Stomach (tissue), 19 donors: ENCODE measurements at places on chromosomes 16 and 17. TPM values are rescaled to one million over a fixed set of nuclear protein-coding genes. Genes with fewer than 3 reads are reported as not detected.

DNA sequence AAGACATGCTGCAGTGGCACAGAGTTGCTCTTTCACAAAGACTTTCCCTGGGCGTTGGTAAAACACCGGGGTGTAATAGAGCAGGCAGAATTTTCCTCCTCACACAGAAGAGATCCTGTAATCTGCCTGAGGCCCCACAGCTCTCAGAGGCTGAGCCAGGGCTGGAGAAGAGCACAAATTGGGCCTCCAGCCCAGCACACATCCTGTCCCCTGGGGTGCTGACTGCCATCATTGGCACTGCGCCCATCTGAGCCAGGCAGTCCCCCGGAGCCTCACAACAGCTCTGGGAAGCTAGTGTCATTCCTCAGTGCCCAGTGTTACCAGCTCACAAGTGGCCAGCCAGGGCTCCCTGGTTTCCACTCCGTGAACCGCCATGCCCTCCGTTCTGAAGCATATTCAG, 119.4 kb downstream of the SOCS1 start:
- H3K4me3 ChIP-seq = no peak overlapping the region
- H3K27ac ChIP-seq = no peak overlapping the region
- DNase-seq = no peak
- H3K36me3 ChIP-seq = no peaks in the 10 kb centered on the region
- peaks cover 57% of the 10 kb centered on the region for H3K4me1 ChIP-seq
- H3K27me3 ChIP-seq = no peaks in the 10 kb centered on the region

MFAP4 gene
- 80.5 TPM for total RNA-seq

MMP25 gene
- 1.1 TPM for total RNA-seq

FOXC2 gene
- 0.18 TPM for total RNA-seq

ZNHIT3 gene
- 86.2 TPM for total RNA-seq

PDIA2 gene
- 47.5 TPM for total RNA-seq

DNA sequence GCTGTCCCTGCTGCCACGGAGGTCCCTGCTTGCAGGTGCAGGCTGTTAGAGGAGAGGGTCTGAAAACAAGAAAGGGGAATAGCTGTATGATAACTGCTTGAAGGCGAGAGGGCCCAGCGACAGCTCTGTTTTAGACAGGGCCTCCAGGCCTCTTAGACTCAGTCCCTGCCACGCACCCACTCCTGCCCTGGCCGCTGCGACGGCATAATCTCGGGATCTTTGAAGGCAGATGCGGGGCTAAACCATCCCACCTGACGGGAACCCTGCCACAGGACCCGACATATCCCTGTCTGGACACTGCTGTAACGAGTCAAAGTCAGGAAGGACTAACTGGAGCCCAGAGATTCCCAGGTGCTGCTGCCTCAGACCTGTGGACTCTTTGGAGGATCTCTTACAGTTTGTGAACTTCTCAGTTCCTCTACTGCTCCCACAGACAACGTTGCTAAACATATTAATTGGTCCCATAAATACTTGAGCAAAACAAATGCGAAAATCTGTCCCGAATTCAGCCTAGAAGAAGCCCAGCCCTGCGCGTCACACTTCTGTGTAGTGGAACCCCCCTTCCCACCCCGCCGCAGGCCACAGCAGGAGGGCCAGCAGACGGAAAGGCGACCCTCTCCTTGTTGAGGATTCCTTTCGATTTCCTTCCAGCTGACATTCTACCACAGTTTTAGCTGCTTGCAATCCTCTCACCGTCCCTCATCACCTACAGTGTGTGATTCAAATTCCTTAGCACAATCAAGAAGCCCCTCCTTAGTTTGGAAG, 998 bp upstream of the TMEM11 start:
- no peaks in the 10 kb centered on the region for H3K27me3 ChIP-seq
- no peaks in the 10 kb centered on the region for H3K36me3 ChIP-seq
- peaks cover 71% of the 10 kb centered on the region for H3K4me1 ChIP-seq
- peak overlapping the region; percentile 97 for H3K27ac ChIP-seq

DNA sequence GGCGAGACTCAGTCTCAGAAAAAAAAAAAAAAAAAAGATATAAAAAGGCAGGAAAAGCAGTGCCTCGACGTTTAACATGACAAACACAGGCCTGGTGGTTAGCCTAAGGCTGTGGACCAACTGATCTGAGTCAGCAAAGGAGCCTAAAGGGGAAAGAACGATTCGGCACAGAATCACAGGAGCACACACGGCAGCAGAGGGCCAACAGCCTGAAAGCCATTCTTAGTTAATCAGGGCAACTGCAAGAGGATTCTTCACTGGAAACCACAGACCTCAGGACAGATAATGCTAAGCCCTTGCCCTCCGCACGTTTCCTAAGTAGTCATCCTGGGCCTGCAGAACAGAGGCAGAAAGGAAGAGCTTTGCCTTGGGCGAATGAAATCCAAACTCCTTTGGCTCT, 14.7 kb downstream of the TMEM11 start:
- no peaks in the 10 kb centered on the region for H3K27me3 ChIP-seq
- no peak overlapping the region for H3K27ac ChIP-seq
- H3K36me3 ChIP-seq = peaks cover 32% of the 10 kb centered on the region
- H3K4me1 ChIP-seq = peaks cover 29% of the 10 kb centered on the region
- no peak overlapping the region for H3K4me3 ChIP-seq
- DNase-seq = no peak

GRCh38 chr17:80111702-80112470, 10.5 kb downstream of the GAA start:
- no peak overlapping the region for H3K4me3 ChIP-seq
- H3K27ac ChIP-seq = no peak overlapping the region
- H3K27me3 ChIP-seq = no peaks in the 10 kb centered on the region
- no peaks in the 10 kb centered on the region for H3K4me1 ChIP-seq
- DNase-seq = peak; percentile 5

HSD11B2 gene
- 18.0 TPM for total RNA-seq

DNA sequence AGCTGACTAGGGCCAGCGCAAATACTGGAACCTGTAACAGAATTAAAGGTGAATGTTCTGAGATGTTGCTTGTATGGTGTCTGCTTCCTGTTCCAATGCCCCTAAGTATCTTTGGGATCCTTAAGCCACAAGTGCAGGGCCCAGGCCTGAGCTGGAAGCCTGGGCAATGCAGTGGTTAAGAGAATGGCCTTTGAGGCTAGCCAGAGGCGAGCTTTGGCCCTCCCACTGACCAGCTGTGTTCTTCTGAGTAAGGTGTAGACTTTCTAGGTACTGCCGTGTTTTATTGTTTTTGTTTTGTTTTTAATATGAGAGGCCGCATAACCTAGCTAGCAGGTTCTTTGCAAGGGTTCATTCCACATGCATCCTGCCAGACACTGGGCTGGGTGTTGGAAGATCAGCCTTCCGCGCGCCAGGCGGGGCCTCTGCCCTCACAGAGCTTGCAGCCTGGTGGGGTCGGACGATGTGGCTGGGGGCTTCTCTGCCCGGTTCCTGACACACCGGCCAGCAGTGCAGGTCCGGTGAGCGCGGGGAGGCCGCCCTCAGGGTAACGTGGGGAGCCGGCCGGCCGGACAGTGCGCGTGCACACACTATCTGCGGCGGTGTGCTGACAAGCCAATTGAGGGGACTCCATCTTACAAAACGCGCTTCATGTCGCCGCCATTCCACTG, 551 bp upstream of the MLX start:
- DNase-seq = no peak
- peak overlapping the region; percentile 92 for H3K27ac ChIP-seq
- peak overlapping the region; percentile 91 for H3K4me3 ChIP-seq
- peaks cover 46% of the 10 kb centered on the region for H3K36me3 ChIP-seq

ALOX12 gene
- total RNA-seq = not detected

LIG3 gene
- total RNA-seq = 39.5 TPM
